ENCODE measurements at places on chromosomes 11 and 22.
A peak's percentile ranks its signal among the peaks of the same experiment; 100 is the strongest.

DNA sequence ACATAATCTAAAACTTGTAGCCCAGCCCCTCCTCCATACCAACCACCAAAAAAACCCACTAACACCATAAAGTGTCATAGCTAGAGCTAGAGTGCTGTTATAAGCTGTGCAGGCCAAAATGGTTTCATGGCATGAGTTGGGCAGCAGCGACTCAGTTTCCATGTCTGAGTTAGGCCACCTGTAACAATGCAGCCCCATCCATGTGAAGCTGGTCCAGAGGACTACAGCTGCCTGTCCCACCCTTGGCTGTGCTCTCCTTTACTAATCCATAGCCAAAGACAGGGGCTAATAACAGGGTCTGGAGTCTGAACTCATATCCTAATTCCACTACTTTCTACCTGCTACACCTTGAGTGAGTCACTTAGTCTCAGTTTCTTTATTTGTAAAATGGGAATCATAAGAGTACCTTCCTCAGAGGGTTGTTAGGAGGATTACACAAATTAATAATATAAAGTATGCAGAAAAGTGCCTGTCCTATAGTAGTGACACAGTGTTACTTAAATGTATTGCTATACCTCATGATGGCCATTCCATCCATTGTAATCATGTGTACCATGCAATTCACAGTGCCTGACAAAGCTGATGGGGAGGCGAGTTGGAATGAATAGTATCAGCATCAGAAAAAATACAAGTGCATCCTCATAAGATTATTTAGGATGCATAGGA, 20.6 kb downstream of the KCNQ1OT1 start:
- DNase-seq: no peak

GRCh38 chr11:2569321-2569721, 124.5 kb downstream of the KCNQ1 start:
- DNase-seq: peak; percentile 13

- DNase-seq: no peak
Observed at GRCh38 chr11:46898396-46899095, 19.8 kb downstream of the LRP4 start.

DNA sequence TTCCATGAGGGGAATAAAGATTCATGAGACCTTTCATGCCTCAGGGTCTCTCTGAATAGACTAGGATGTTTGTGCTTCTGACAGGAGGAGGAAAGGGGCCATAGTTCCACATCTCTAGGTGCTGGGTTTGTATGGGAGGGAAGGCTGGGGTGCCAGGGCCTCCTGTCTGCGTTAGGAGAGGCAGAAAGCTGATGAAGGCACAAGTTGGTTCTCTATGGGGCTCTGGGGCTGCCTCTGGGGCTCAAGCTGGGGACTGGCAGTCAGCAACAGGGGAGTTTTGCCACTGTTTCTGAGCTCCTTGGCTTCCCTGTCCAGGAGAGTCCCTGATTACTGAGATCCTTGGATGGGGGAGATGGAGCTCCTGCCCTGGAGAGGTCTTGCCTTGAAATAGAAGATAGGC, 4.1 kb downstream of the KCNE3 start:
- DNase-seq: no peak

DNA sequence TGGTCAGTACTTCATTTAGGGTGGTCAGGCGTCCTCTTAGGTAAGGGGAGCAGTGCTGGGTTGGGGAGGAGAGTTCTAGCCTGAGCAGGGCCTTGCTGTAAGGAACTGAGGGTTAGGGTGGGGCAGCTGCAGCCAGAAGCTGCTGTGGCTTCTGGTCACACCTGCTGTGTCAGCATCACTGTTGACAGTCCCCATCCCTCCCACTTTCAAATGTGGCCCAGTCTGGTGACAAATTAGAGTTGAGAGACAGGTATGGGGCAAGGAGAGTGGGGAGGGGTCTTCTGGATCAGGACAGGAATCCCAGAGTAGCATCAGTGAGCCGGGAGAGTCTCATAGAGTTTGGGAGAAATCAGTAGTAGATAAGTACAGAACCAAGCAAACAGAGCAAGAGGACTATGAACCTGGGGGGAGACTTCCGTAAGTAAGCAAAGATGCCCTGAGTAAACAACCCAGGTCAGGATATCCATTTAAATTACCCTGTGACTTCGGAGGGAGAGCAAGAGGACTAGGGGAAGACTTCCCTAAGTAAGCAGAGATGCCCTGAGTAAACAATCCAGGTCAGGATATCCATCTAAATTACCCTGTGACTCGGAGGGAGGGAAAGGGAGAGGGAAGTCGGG, 53.7 kb downstream of the PPP6R2 start:
- no peak for DNase-seq

DNA sequence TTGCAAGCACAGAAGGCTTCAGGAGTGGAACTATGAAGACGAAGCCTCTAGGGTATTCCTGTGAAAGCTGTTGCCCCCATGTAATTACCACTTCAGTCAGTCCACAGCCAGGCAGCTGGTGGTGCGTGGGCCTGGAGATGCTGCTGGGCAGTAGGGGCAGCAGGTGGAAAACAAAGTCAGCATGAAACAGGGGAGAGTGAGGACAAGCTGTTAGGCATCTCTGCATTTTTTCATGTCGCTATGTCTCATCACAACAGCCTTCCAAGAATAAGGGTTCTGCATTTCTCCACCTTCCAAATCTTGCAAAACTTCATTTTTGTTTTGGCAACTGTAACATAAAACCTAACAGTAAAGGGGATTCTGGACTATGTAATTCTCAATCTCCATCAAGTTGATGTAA, 757.5 kb downstream of the NELL1 start:
- DNase-seq: no peak

- no peak for DNase-seq
Observed at GRCh38 chr11:10503777-10504480, 37.1 kb downstream of the RNF141 start.

DNA sequence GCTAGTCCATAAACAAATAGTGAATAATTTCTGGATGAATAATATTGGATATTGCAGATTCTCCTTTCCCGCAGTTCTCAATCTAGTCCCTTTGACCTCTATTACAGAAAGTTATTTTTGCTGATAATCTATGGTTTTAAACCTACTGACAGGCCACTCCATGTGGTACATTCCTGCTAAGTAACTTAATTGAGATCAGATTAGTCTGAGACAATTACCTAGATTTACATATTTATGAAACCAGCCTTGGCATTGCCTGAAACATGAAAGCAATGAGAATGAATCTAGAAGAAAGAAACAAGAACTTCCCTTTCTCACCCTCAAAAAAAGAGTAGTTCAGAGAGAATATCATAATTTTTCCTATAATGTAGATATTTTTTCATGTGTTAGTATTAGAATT, 964.2 kb downstream of the JRKL start:
- DNase-seq: no peak

DNA sequence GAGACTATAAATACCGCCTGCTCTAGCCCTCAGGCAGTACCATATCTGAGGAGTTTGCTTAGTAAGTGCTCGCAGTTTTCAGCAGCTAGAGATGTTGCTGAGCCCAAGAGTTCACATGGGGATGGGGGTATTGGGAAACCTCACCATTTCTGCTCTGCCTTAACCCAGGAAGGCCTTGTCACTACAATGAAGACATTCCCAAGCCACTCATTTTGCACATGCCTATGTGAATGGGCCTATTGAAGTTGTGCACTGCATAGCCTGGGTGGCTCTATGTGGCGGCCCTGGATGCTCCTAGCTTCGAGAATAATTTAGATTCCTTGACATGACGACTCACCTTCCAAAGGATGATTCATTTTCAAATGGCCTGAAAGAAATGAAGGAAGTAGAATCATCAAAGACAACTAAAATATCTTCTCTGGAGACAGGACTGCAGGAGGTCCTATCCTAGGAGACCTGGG, 163.4 kb downstream of the ADAMTS15 start:
- DNase-seq: peak; percentile 94

DNA sequence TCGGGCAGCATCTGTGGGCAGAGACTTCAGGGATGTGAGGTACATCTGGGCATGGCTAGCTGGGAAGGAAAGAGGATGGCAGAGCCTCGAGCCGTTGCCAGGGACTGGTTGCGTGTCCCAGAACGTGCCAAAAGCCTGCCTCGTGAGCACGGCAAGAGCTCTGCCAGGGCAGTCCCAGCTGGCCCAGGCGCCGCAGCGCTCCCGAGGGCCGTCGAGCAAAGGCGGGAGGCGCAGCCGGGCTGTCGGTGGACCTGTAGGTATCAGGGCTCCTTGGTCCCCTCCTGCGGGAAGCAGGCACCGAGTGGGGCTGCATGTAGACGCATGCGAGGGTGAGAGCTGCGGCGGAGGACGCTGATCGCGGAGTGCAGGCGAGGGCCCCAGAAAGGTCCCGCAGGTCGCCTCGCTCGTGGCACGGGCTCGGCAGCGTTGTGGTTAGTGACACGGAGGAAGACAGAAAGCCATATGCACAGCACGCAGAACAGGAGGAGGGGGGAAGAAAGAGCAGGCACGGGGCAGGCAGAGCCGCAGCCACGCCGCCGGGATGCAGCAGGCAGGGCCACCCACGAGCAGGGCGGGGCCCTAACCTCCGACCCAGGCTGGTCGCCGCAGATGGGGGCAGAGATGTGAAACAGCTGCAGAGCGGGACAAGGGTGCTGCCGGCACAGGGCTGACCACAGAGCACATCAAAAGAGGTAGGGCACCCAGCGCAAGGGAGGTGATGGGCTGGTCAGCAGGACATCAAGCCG, 18.0 kb downstream of the LSP1 start:
- DNase-seq: no peak

DNA sequence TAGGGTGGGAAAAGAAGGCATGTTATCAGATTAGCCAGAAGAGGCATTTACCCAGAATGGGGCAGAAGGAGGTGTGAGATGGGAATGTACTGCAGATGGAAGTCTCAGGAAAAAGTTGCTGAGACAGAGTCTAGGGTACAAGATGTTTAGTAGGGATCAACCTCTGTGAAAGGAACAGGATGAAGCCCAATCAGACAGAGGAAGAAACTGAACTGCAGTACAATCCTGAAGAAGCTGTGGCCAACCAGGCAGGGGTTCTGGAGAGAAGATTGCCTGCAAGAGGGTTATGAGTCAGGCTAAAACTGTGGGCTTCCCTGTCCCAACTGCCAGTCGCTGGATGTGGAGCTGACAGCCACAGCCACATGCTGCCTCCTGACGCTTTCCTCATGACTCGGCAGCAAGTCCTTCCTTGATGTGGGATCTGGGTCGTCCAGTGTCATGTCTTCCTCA, 64.0 kb downstream of the CWC15 start:
- DNase-seq: peak; percentile 78

DNA sequence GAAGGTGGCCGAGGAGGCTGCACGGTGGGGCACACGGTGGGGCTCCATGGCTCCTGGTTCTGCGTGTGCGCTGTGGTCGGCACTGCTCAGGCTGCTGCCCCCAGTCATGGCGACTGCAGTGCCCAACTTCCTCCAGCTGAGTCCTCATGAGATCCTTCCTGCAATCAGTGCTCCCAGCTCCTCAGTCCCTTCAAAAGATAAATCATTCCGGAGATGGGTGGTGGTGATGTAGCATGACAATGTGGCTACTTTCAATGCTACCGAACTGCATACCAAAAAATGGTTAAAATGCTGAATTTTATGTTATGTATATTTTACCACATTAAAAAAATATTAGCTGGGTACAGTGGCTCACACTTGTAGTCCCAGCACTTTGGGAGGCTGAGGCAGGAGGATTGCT, 14.1 kb upstream of the VPREB1 start:
- no peak for DNase-seq

- peak; percentile 96 for DNase-seq
Observed at GRCh38 chr11:69443138-69443967, 38.1 kb upstream of the LINC01488 start.

GRCh38 chr11:76669901-76670484, 554 bp downstream of the LRRC32 start:
- peak; percentile 73 for DNase-seq

- no peak for DNase-seq
Observed at GRCh38 chr22:49257551-49257961, 570.1 kb downstream of the BRD1 start.

GRCh38 chr11:87820011-87820410, 355.2 kb downstream of the RAB38 start:
- DNase-seq: no peak

DNA sequence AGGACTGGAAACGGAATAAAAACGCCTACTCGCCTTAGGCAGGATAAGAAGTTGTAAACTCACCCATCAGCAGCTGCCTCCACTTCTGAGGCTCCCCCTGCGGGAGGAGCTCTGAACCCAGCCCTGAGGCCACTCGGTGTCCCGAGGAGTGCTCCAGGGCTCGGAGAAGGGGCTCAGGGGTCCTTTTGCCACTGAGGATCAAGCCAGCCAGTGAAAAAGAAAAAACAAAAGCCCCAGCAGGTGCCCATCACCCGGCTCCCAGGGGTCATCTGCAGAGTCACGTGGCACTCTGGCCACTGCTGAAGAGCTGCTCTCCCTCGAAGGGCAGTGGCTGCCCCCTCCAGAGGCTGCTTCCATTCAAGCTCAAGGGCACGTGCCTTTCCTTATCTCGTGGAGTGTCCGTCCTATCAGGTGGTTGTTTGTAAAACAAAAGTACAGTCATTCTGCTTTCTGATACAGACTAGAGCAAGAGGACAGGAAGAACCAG, 29.0 kb downstream of the NUP50 start:
- DNase-seq: no peak

DNA sequence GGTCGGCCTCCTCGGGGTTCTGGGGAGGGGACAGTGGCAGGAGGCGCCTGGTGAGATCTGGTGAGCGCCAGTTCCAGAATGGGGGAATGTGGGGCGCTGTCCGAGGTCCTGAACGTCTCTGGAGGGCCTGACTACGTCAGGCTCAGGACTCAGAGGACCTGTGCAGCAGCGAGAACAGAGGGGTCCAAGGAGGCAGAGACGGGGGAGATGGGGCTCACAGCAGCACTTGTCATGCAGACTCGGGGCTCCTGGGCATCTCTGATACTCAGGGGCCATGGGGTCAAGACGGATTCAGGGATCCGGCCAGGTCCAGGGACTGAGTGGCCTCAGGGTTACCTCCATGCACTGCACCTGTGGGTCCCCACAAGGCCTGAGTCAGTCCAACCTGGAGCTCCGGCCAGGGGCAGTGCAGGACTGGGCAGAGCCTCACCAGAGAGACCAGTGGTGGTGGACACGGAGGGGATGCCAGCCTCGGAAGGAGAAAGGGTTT, 92.2 kb downstream of the BRD1 start:
- DNase-seq: no peak

- DNase-seq: no peak
Observed at GRCh38 chr11:7413961-7414915, 71.1 kb upstream of the OLFML1 start.

DNA sequence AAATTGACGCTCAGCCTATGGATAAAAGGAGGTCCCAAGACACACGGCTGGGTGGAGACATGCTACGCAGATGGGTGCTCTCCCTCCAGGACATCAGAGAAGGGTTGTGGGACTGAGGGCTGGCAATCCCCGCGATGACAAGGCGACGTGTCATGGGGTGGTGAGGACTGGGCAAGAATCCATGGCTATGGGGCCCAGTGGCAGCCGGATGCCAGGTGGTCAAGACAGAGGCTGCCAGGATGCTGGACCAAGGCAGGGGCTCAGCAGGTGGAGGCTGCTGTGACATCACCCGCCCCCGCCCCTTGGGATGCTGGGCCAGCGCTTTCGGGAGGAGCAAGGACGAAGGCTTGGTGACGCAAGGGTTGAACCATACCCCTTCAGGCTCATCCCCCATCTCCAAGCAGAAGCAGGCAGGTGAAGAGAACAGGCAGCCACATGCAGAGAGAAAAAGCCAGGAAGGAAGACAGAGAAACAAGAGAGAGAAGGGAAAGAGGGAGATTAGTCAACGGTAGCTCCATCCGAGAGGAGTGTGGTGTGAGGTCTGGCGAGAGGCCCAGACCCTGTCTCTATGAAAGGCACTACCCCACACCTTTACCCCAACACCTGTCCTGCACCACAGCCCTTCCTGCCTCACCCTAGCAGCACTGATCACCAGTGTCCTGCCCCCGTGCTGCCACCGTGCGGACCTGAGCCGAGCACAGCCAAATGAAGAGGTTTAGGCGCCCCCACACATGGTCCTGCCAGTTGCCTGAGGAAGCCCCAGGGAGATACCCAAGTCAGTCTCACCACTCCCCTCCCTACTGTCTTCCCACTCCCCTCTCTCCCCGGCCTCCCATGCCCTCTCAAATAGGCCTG, 24.1 kb upstream of the RASL10A start:
- no peak for DNase-seq
